ENCODE measurements at places on chromosomes 2 and 18.

GRCh38 chr2:49288113-49288705 lies 133.9 kb upstream of the FSHR start:
- DNase-seq: no peak

DNA sequence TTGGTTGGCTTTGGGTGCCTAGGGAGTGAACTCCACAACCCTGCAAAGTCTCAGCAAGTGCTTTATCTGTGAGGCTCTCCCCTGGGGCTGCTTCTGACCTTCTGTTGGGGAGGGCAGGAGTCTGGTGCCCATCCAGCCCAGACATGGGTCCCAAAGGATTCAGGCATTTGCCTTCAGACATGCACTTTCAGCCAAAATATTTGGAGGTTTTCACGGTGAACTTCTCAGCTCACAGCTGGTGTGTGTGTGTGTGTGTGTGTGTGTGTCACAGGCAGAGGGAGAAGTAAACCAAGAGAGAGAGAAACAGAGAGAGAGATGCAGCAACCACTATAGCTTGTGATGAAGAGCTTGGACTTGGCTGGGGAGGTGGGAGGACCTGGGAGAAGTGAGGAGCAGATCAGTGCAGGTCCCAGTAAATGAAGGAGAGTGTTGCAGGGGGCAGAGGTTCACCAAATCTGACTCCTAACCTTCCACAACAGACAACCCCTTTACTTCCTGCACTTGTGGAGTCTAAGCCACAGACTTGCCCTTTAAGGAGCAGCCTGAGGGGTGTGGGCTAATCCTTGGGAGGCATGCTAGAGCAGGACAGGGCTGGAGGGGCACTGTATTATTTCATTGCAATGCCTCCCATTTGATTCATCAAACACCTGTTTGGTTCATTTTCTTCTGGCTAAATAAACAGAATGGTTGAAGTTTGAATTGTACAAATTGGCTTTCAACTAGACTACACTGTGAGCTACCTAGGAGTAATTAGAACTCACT lies 14.1 kb downstream of the SLC9A4 start:
- DNase-seq: no peak

GRCh38 chr18:76479351-76480238 lies 15.4 kb downstream of the ZNF516 start:
- no peak for DNase-seq

GRCh38 chr18:39481281-39481680 lies 1915.7 kb upstream of the CELF4 start:
- DNase-seq: no peak

GRCh38 chr2:237585590-237586221 lies 4.8 kb downstream of the RAB17 start:
- no peak for DNase-seq

DNA sequence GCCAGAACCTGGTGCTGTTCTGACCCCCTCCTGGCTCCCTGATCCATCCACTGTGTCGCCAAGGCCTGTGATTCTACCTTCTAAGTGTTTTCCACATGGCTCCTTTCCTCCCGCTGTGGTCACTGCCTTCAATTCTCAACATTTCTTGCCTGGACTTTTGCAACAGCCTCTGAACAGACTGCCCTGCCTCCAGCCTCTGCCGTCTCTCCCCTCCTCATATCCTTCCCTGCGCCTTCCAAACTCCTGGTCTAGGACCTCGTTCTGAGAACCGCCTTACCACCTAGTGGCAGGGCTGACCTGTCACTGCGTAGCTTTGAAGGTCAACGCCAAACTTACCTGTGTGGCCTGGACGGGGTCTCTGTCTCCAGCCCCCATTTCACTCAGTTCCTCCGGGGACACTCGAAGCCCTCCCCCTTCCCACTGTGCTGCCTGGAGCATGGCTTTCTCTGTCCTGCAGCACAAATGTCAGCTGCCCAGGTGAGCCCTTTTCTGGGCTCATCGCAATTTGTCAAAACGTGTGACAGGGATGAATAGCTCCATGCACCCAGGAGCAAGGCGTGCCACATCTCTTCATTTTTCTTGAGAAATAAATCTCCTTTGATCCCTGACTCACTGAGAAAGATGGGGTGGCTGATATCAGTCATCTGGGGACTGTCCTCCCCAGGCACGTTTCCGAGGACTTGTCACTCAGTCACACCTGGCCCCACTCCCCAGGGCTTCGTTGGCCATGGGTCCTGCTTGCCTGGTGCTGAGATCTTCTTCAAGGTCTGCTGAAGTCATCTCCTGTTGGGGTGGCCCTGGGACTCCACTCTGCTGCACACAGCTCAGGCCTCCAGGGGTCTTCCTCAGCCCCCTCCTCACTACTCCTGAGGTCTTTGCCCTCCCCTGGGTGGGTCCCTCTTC lies 46.7 kb downstream of the LDLRAD4 start:
- DNase-seq: no peak

DNA sequence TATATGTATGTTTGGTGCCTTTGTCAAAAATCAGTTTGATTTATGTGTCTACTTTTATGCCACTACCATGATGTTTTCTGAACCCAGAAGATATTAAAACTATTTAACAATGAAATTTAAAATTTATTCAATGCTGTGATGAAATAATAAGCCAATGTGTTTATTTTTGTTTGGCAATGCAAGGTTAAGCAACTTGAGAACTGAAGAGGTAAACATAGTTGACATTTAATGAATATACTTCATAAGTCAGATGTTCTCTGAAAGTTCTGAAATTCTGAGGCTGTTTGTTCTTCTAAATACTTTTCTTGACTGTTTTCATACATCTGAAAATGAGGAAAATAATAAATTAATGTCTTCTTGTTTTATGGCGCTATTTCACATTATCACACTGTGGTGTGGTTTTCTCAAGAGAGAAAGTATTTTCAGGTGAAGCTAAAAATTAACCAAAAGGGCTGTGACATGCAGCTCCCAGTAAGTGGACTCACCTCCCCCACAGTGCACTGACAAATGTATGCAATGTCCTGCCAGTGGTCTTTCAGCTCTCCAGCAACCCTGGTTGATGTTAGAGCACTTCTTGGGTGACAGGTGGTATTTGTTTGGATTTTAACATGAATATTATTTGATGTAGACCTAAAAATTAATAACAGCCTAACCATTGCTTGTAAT lies 863.6 kb upstream of the SALL3 start:
- no peak for DNase-seq

GRCh38 chr2:15354596-15355366 lies 206.4 kb downstream of the NBAS start:
- DNase-seq: no peak

- DNase-seq: peak; percentile 73
Observed at GRCh38 chr2:190881598-190882410, 1.2 kb downstream of the GLS start.

GRCh38 chr2:21234464-21235120 lies 110.8 kb downstream of the TDRD15 start:
- no peak for DNase-seq

DNA sequence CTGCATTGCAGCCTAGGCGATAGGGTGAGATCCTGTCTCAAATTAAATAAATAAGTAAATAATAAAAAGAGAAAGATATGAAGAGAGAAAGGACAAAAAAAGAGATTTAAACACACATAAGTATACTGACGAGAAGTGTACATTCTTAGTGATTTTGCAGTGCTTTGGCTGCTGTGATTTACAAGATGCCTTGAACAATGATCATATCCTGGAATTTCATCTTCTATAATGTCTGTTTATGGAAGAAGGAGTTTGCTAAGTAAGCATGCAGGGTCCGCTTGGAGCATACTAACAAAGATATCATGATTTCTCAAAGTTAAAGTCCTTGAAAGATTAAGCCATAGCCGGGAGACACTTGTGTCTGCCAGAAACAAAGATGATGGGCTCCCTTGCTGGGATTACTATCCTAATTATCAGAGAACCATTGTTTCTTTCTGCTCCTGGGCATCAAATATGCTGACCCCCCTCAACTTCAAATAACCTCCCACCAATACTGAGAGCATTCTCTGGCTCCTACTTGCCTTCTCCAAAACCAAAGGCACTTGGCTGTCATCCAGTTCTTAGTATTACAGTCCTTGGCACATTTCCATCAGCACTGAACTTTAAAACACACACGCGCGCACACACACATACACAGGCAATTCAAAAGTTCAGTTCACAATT lies 47.5 kb upstream of the STAM2 start:
- DNase-seq: no peak

DNA sequence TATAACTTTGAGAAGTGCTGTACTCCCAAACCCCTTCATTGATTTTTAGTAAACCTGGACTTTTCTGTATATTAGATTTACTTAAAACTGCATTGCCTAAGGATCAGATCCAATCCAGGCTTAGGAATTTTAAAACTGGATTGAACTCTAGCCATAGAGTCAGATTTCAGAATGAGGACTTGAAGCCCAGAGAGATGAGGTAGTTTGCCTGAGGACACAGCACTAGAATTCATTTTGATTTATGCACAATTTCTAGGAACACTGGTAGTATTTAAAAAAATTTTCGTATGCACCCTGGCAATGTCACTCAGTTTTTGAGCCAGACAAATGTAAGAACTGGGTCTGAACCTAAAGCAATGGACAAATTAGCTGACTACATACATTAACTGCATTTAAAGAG lies 144.9 kb downstream of the KCTD1 start:
- DNase-seq: no peak

DNA sequence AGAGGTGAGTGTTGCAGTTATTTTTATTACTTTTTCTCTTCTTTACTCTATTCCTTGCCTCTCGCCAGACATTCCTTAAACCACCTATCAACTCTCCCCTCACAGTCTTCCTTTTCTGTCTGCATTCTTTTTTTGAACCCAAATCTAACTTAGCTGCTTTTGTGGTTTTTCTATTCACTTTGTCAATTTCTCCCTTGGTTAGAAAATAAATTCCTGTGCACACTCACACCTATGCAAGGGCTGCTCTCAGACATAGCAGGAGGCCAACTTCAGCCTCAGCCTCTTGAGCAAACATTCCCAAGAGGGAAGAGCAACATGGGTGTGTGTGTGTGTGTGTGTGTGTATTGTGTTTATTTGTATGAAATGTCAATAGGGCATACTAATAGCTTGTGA lies 808.6 kb downstream of the RNF144A start:
- no peak for DNase-seq

DNA sequence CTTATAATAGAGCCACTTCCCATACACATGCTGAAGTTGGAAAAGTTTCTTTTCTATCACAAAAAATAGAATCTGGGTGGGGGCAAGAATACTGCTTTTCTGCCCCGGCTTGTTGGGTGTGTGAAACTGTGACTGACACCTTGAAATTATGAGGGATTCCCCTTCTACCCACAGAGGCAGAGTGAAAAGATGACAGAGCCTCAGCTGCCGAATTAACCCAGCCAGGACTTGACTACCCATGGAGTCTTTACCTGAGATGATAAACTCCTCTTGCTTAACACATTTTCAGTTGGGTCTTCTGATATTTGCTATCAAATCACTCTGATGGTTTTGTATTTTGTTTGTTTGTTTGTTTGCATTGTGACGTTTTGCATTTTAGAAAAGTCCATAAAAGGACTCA lies 66.0 kb upstream of the PMAIP1 start:
- DNase-seq: no peak

DNA sequence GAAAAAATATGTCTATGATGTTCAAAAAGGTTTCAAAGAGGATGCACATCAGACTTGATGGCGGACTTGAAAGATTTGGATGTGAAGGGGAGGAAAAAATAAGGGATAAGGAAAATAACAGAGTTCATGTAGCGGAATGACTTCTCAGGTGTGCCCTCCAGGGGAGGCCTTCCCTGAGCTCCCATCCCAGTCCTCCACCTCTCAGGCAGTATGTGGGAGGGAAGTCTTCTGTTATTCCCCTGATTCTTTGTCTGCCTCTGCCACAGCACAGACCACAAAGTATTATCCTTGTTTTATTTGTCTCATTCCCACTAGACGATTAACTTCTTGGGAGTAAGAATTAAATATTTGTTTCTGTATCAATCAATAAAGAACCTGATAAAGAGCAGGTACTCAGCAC lies 17.7 kb downstream of the COL5A2 start:
- no peak for DNase-seq

DNA sequence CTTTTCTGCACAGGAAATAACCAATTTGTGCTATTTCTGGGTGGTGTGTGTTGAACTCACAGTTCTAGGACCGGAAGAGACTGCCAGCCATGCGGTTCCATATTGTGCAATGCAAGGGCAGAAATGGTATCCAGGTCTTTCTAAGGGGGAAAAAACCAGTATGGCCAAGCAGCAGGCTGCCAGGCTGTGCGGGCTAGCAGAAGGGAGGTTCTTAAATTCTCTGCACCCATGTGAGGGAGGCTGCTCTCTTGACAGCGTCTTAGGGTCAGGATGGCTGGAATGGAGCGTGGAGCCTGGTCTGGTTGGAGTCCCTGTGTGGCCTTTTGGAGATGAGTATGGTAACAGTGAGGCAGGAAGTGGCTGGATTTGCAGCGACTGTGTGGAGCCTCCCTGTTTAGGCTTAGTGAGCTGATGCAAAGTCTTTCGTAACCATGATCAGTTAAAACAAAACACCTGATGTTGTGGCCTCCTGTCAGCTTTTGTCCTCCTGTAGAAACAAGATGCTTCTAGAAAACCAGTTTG lies 52.6 kb downstream of the NCK2 start:
- DNase-seq: no peak

GRCh38 chr2:118122594-118123281 lies 34.5 kb downstream of the INSIG2 start:
- no peak for DNase-seq

GRCh38 chr2:66851449-66851872 lies 416.5 kb downstream of the MEIS1 start:
- DNase-seq: no peak

- no peak for DNase-seq
Observed at GRCh38 chr2:65999103-65999502, 435.8 kb upstream of the MEIS1 start.

DNA sequence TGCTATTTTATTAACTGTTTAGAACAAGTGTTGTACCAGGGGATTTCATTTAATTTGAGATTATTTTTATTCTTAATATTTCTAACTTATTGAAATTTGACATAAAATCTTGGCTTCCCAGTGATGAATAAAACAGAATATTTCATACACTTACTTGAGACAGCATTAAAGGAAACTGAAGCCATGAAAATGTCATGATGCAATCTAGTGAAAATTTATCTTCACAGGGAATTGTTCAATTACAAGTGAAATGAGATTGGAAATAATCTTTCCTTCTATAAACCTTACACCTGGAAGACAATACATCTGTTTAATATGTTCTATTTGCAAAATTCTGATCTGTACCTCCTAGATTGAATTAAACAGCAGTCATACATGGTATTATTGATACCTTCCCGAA lies 511.0 kb upstream of the CDH7 start:
- no peak for DNase-seq

DNA sequence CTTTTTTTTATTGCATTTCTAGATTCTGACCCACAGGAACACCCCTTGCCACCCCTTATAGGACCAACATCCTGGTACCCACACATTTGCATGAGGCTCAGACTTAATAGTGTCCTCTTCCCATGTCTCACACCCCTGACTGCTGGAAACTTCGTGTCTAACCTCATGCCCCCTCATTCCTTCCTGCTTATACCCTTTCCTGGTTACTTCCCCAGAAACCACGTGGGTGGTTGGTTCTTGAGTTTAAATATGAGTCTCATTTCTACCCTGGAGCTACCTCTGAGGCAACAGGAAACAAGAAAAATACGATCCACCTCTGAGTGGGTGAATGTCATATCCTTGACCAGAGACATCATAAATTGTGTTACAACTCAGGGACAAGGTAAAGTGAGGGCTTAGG lies 1.6 kb downstream of the TNP1 start:
- DNase-seq: no peak

Data from Caco-2 (cell line).